ENCODE measurements at places on chromosomes 1 and 21.
A peak's percentile ranks its signal among the peaks of the same experiment; 100 is the strongest.

DNA sequence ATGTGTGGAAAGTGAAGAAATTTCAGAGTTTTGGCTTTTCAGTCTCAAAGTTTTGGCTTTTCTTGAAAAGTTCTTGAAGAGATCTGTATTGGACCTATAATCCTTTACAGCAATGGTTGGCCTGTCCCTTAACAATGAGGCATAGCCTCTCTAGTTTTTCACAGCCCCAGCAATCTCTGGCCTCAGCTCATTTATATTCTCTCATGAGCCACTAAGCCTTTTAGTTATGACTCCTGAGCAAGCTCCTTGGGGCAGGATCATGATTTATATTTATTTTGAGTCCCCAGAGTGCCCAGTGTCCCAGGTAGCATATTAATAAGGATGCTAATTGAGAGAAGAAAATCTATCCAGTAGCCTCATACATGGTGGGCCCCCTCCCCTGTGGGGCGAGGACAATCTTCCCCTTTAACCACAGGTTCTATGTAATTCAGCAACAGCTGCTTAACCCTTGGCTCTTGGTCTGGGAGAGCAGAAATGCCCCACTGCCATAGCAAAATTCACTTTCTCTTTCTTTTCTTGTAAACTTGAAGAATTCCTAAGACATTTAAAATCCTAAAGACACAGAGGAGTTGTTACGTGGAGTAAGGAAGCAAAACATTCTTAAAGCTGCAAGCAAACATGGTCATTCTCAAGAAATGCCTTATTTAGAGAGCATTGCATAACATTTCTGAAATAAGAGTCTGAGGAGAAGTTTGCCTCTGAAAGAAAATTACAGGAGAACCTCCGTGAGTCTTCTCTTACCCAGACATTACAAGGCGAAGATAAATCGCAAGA is 6.3 kb downstream of the NGF start:
- DNase-seq: no peak

- peak; percentile 54 for DNase-seq
These were observed 173.5 kb downstream of the DISC1 start for GRCh38 chr1:231800108-231800507.

- peak; percentile 33 for DNase-seq
These were observed 319.0 kb downstream of the HHAT start for GRCh38 chr1:210647406-210648333.

- DNase-seq: no peak
These were observed 52.3 kb upstream of the POU2F1 start for GRCh38 chr1:167168424-167168823.

GRCh38 chr1:228497817-228498216 is 10.6 kb downstream of the RNF187 start:
- no peak for DNase-seq

GRCh38 chr21:15840406-15840805 is 110.6 kb downstream of the USP25 start:
- no peak for DNase-seq

GRCh38 chr21:42845296-42845965 is 33.9 kb downstream of the WDR4 start:
- DNase-seq: peak; percentile 28

DNA sequence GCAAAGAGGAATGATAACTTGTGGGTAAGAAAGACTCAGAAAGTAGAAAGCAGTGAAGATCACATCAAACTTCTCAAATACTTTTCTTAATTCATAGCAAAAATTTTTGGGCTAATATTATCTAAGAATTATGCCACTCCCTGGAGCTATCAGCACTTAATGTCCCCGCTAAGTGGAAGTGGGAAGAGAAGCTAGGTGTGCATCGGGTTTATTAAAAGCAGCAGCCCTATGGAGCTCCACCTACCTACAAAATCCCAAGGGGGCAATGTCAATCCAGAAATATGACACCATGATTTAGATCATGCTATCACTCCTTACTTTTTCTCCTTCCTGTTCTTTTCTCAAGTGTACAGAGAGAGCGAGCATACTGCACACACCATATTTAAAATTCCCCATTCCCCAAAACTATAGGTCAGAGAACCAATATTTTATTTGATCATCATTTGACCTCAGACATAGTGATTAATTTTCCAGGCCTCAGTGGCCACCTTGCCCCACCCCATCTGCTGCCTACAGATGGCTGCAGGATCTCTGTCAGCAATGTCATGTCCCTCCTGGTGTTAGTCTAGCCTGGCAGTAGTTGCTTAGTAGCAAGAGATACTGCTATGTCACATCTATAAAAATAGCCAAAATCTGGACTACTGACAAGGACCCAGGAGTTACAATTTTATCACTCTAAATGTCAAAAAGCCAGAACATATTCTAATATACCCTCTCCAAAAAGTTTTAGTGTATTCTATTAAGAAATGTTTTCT is 66.6 kb downstream of the MAP3K21 start:
- no peak for DNase-seq

- DNase-seq: no peak
These were observed 21.1 kb downstream of the PAX7 start for GRCh38 chr1:18651713-18652112.

GRCh38 chr1:3283849-3284248 is 170.6 kb upstream of the ARHGEF16 start:
- DNase-seq: peak; percentile 29

DNA sequence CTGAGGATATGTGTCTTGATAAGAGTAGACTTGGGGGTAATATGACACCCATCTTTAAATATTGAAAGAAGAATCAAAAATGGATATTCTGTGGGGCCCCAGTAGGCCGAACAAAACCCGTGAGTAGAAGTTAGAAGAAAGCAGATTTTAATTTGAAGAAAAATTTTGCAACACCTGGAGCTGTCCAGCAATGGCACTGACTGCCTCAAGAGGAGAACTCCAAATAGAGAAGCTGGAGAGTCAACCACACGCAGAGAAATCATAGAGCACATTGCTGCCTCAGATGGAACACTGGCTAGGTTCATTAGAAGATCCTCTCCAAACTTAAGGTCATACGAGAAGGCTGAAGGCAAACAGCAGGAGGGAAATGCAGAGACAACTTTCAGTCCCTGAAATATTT is 6.8 kb downstream of the NHLH1 start:
- DNase-seq: peak; percentile 32
